ENCODE measurements at places on chromosomes 11 and 22.

GRCh38 chr22:26711205-26711963 is 54.0 kb downstream of the MIAT start:
- DNase-seq: no peak

DNA sequence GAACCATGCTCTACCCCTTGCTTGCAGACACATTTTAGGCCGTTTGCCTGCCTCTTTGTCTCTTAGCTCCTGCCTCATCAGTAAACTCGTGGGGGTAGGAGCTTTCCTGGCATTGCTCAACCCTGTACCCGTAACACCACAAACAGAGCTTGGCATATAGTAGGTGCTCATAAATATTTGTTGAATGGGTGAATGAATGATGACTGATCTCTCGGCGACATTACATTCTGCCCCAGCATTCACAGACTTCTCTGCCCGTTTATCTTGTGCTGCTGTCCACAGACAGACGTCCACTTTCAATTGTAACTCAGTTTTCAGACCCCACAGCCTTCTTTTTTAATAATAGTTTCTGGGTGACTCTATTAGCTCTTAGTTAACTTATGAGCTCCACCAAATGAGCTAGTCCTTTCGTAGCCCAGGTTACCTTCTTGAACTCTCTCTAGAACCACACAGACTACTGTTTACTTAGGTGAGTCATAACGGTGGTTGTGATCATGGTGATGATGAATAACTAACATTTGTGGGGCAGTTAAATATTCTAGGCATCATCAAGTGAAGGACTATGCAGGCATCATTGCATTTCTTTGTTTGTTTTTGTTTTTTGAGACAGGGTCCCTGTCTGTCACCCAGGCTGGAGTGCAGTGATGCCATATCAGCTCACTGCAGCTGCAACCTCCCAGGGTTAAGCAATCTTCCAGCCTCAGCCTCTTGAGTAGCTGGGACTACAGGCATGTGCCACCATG is 188.4 kb downstream of the ADAMTS15 start:
- no peak for DNase-seq

- DNase-seq: no peak
These were observed 47.8 kb downstream of the DBX1 start for GRCh38 chr11:20112291-20113148.

GRCh38 chr11:113332638-113333329 is 18.4 kb downstream of the TTC12 start:
- no peak for DNase-seq

DNA sequence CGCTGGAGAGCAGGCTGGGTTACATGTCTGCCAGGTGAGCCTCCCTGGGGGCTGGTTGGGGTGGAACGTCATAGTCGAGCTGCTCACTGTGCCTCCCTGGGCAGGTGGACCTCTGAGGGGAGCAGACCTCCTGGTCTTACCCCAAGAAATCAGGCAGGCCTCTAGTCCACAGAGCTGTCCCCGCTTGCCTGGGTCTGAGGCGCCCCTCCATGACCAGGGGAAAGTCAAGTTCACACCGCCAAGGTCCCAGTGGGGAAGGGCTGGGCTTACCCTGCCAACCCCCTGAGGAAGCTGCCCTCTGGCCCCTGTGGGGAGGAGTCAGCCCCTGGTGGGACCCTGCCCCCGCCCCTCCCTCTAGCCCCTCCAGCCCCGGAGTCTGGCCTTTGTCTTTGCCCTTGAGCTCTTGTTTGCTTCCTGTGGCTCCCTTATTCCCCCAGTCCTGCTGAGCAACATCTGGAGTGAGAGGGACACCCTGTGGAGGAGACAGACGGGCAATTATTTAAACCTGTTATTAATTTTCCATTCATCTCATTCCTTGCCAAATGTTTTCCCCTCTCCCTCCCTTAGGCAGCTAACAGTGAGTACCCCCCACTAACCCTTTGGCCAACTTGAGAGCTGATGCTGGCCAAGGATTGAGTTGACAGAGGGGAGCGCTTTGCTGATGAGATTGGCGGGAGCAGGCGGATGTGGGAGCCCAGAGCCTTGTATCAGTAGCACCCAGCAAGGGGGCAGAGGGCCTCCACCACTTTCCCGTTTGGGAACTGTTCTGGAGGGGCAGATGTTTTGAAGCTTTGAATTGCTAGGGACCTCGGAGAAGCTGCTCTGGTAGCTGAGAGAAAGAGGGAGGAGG is 83.4 kb downstream of the CEP164 start:
- no peak for DNase-seq

- DNase-seq: no peak
These were observed 3.7 kb downstream of the FGF4 start for GRCh38 chr11:69771466-69771865.

- DNase-seq: no peak
These were observed 195.3 kb downstream of the BRD1 start for GRCh38 chr22:49632199-49633009.

- no peak for DNase-seq
These were observed 49.7 kb downstream of the ST14 start for GRCh38 chr11:130209128-130209932.

DNA sequence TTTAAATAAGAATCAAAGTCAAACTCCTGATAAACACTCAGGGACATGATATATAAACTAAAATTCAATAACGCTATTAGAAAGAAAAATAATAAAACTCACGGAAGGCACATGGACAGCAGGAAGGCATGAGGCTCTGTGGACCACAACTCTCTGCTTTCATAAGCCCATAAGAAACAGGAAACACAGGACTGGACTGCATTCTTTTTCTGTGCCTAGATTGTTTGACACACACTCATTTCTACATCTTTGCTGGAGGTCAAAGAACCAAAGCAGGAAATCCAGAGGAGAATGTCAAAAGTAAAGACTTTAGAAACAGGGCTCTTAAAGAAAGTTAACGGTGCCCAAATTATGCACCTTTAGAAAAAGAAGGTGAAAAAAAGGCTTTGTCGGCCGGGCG is 71.3 kb downstream of the RAB30 start:
- DNase-seq: no peak

- no peak for DNase-seq
These were observed 23.0 kb upstream of the EXPH5 start for GRCh38 chr11:108616549-108616948.

- no peak for DNase-seq
These were observed 34.8 kb upstream of the EXPH5 start for GRCh38 chr11:108628326-108628725.

- DNase-seq: no peak
These were observed 21.5 kb upstream of the TXNRD2 start for GRCh38 chr22:19962909-19963806.

GRCh38 chr22:24146194-24146616 is 35.1 kb upstream of the SUSD2 start:
- DNase-seq: no peak

DNA sequence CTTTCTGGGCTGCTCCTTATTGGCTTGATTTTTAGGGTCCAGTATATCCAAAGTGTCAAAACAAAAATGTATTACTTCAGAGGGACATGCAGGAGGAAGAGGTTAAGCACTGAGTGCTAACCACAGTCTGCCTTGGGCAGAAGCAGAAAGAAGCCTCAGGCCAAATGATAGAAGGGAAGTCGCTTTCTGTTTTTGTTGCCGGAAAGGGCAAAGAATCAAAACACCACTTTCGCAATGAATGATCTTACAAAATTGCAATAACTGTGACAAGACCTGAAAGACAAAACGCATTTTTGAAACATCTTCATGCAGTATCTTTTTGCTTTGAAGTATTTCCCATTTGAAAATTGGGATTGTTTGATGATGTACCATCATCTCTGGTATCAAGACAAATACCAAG is 70.1 kb upstream of the PICALM start:
- no peak for DNase-seq

- DNase-seq: no peak
These were observed 22.7 kb upstream of the C1QTNF4 start for GRCh38 chr11:47616726-47617416.

- no peak for DNase-seq
These were observed 78.0 kb downstream of the TIMP3 start for GRCh38 chr22:32879550-32879949.

- no peak for DNase-seq
These were observed 12.2 kb upstream of the SIK3 start for GRCh38 chr11:117110294-117110950.

GRCh38 chr11:130945896-130946295 is 29.6 kb upstream of the SNX19 start:
- DNase-seq: no peak

GRCh38 chr11:59283311-59283710 is 70.6 kb upstream of the MPEG1 start:
- no peak for DNase-seq

GRCh38 chr11:68878022-68878421 is 25.6 kb downstream of the MRPL21 start:
- DNase-seq: no peak

- no peak for DNase-seq
These were observed 34.3 kb upstream of the CHORDC1 start for GRCh38 chr11:90257158-90257525.
